ENCODE measurements at places on chromosomes 12 and 14.

- no peak for DNase-seq
Measured at GRCh38 chr12:25236626-25237025, 14.1 kb downstream of the KRAS start.

- DNase-seq = no peak
Measured at GRCh38 chr12:2383325-2384028, 330.7 kb downstream of the CACNA1C start.

DNA sequence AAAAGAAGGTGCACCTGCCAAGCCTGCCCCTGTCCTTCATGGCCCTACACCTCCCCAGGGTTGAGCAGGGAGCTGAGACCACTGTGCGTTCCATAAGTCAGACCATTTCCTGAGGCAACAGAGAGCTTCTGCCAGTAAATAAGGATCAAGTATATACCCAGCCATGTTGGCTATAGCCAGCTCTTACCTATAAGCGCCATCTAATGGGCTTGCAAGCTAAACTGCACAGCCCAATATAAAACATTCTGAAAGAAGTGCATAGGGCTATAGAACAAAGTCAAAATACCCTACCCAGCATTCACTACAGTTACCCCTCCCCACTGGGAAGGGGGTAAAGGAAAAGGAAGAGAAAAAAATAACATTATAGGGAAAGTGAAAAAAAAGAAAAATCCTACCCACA lies 59.3 kb upstream of the SCAF11 start:
- no peak for DNase-seq

- DNase-seq = no peak
Measured at GRCh38 chr14:102507857-102508312, 1.7 kb downstream of the ANKRD9 start.

GRCh38 chr12:71999795-72000194 lies 61.1 kb downstream of the TPH2 start:
- DNase-seq = no peak

DNA sequence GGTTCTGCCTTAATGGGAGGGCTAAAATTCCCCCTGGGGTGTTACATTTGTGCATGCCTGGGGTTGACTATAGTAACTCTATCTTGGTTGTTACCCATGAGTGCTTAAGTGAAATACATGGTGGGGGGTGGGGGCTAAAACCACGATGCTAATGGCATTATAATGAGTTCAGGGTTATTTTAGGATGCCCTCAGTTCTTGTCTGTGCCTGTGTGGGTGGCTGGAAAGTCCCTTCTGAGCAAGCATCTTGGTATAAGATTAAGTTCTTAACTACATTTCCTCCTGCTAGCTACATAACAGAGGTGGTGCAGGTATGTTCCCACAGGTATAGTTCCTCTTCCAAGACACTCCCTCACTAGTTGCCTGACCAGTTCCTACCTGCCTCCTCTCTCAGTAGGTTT lies 822.3 kb downstream of the LRFN5 start:
- no peak for DNase-seq

DNA sequence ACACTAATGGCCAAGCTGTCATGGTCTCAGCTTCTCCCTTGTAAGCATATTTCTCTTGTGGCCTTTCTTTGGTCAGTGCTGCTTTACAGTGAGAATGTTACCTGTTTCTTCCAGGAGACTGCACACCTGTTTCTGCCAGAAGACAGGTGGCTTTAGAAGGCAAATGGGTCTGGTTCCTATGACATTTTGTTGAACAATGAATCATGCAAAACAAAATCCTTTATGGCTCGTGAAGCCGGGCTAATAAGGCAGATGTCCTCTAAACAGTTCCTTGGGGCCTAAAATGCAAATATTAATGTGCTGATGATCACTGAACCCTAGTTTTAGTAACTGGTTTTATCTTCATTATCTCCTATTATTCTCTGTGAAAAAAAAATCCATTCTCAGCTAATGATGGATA lies 927.6 kb downstream of the GALC start:
- DNase-seq = no peak

DNA sequence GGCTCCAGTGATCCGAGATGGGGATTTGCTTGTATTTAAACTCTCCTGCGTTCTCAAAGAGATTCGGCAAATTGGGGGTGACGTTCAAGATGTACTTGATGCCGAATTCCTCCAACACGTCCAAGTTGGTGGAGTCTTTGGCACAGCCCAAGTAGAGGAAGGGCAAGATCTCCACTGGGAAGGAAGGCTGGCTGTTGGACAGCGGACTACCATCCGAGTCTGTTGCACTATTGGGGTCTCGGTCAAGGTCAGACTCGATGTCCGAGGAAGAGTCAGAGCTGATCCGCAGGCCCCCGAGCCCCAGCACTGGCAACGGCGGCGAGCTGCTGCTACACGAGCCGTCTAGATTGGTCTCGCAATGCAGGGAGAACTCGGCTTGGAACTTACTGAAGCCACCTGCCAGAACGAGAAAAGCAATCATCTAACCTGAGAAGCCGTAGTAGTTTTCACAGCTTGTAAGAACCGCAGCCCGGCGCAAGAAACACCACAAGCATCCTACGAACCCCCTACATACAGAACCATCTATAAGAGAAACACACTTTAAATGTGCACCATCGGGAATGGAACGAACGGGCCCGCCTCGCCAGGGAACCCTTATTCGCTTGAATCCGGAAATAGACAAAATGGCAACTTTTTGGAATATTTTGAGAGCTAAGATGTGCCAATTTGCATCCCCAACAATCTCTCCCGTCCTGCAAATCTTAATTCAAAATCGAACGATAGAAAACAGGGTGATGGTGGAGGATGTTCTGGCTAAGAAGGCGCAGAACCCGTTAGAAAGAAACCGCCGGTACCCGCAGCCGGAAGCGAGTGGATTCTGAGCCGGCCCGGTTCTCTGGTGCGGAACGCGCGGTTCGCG lies 1.4 kb downstream of the DUSP6 start:
- no peak for DNase-seq

GRCh38 chr12:117699118-117699517 lies 269.7 kb downstream of the KSR2 start:
- no peak for DNase-seq

- no peak for DNase-seq
Measured at GRCh38 chr12:107807471-107808150, 33.1 kb downstream of the ASCL4 start.

DNA sequence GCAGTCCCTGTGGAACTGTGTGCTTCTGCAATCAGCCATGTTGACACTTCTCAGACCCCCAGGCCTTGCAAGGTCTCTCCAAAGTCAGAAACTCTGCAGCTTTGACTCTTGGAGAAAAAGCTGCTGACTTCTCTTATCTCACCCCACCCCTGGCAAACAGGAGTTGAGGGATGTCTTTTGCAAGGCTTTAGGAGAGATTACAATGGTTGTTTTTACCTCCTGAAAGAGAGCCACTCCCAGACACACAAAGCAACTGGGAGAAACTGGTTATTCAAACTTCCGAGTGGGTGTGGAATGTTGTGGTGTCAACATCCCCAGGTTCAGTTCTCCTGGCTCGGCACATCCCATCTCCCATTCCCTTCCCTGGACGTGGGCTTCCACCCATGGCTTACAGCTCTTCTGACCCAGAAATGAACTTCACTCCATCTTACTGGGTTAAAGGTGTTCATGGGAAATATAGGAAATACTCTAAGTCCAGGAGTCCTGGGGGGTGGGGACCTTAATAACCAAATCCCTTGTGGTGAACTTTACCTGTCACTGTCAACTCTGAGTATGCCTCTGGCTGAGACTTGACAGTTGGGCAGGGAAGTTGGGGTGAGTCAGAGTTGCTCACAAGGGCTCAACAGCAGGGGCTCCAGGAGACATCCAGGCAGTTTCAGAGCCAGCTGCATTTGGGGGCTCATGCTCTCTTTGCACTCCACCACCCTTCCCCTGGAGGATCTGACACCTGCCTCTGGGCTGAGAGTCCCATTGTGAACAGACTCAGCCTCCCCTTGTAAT lies 41.9 kb downstream of the CCDC177 start:
- DNase-seq = no peak

- DNase-seq = no peak
Measured at GRCh38 chr12:82758749-82759330, 72.1 kb downstream of the TMTC2 start.

- no peak for DNase-seq
Measured at GRCh38 chr14:78010688-78011087, 159.5 kb upstream of the NRXN3 start.

DNA sequence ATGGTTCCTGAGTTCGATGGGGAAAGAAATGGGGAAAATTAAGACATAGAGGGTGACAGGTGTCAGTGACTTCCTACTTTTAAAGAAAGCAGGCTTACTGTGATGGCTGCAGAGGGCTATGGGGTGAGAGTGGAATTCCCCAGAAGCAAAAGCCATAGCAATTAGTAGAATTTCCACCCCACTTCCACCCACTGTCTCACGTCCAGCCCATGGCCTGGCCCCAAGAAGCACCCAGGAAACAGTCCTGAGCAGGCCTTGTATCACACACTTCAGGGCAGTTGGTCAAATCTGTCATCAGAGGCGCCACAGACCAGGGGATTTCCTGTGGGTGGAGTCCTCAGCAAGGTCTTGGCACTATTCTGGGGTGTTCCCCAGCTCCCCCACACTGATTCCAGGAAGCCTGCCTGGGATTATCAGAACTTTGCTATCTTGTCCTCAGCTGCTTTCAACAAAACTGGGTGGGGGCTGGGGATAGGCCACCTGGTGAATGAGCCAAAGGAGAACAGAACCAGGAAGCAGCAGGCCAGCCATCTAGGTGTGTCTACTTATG lies 120.1 kb upstream of the CCND2 start:
- peak; percentile 57 for DNase-seq

- DNase-seq = no peak
Measured at GRCh38 chr14:22541721-22542120, 47.3 kb downstream of the DAD1 start.

DNA sequence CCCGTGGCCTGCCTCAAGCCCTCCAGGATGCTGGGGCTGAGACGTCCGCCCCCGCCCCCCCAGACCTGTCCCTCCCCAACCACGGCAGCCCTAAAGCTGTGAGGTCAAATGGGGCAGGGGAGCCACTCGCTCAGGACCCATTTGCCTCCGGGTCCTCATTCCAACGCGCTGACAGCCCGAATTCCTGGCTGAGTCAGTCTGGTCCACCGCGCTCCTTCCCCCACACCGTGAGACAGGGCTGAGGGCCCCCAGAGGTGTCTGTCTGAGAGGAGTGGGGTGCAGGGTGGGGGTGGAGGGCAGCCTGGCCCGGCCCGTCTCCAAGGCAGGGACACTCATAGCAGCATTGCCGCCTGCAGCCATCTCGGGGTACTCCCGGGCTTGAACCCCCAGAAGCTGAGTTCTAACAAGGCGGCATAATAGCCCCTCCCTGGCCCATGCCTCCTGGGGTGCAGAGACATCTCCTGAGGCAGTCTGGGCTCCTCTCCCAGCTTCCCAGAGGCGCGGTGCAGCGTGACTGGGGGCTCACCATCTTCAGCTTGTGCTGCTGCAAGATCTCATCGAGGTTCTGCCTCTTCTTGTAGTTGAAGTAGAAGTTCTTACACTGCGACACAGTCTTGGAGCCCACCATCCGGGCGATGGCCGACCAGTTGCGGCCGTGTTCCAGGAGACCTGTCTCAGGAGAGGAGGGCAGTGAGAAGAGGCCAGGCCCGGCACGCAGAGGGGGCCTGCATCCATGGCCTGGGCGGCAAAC lies 90.5 kb downstream of the RFLNA start:
- DNase-seq = no peak

DNA sequence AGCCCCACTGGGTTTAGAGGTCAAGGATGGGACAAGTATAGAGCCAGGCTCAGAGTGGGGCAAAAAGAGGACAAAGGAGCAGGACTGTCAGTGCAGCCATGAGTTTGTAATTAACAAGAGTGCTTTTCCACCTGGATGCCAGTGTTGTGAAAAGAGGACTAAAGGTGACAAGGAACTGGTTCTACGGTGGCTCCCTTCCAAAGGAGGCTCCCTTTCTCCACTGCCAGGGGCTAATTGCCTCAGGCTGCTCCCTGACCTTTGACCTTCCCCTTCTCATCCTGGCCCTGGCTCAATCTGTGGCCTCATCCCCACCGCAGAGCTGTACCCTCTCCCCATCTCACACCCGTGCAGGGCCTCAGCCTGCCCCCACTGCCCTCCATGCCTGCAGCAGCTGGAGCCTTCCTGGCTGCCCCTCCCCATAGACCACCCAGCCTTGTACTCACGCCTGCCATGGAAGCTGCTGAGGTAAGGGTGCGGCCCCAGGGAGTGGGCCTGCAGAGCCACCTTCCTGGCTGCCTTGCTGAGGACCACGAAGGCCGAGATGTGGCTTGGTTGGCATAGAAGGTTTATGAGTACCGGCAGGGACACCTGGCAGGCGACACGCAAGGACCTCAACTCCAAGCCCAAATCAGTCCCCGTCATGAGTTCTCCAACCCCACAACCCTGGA lies 24.8 kb upstream of the FKBP4 start:
- no peak for DNase-seq

GRCh38 chr12:94770791-94771190 lies 120.4 kb upstream of the TMCC3 start:
- DNase-seq = no peak

DNA sequence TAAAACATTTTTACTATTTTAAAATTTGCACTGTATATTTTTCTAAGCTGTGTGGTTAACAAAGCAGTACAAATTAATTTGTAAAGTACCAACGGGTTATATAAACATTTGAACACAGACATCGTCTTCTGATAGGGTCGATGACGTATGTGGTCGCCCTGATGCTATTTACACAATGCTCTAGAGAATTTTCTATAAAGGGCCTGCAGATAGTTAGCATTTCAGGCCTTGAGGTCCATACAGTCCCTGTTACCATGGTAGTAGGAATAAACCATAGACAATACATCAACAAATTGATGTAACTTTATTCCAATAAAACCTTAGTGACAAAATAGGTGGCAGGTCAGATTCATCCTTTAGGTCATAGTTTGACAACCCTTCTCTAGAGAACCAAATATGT lies 25.7 kb upstream of the PDZRN4 start:
- no peak for DNase-seq

DNA sequence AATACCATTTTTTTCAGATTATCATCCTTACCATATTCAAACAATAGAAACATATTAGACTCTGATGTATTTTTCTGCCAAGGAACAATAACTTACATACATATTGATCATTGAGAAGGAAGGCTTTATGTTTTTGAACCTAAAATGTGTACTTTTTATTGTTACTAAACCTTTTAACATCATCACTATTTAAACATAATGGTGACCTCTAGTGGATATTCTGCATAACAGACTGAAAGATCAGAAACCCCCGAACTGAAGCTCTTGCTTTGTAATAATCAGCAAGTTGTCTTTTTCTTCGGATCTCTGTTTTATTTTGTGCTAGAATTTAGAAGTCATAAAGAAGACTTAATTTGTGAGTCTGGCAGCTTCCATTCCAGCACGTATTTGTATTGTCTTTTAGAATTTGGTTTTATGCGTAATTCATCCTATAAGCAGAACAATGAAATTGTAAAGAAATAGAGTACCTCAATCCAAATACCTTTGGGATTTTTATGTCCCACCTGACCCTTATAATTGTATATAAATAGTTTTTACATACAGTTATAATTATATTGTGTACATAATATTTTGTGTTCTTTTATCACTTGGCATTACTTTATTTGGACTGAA lies 125.9 kb upstream of the ATF1 start:
- no peak for DNase-seq

DNA sequence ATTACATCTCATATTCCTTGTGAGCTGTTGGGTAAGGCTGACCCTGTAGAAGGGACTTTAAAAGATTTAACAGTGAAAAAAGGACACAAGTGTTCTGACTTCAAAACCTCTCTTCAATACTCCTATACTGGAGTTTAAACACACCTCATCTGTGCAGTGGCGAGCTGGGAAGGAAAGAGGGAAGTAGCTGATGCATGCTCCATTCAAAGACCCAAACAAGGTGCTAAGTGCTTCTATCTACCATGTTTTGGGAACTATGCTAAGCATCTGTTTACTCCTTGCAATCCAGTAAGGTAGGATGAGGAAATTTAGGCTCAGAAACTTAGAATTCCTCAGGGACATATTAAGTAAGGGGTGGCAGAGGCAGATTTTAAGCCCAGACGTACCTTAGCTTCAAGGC lies 16.4 kb upstream of the DNM1L start:
- DNase-seq = no peak

Measured in activated effector memory CD4-positive, alpha-beta T cell treated with Interleukin-2 at 50 U/mL for 16 hours (primary cell).